Progenitor cell of endocrine pancreas (in vitro differentiated cells): ENCODE measurements at places on chromosomes 6 and 20. TPM values are rescaled to one million over a fixed set of nuclear protein-coding genes. Genes with fewer than 3 reads are reported as not detected.

Gene FERMT1
- total RNA-seq = 8.1 and 8.4 TPM in 2 replicates

DNA sequence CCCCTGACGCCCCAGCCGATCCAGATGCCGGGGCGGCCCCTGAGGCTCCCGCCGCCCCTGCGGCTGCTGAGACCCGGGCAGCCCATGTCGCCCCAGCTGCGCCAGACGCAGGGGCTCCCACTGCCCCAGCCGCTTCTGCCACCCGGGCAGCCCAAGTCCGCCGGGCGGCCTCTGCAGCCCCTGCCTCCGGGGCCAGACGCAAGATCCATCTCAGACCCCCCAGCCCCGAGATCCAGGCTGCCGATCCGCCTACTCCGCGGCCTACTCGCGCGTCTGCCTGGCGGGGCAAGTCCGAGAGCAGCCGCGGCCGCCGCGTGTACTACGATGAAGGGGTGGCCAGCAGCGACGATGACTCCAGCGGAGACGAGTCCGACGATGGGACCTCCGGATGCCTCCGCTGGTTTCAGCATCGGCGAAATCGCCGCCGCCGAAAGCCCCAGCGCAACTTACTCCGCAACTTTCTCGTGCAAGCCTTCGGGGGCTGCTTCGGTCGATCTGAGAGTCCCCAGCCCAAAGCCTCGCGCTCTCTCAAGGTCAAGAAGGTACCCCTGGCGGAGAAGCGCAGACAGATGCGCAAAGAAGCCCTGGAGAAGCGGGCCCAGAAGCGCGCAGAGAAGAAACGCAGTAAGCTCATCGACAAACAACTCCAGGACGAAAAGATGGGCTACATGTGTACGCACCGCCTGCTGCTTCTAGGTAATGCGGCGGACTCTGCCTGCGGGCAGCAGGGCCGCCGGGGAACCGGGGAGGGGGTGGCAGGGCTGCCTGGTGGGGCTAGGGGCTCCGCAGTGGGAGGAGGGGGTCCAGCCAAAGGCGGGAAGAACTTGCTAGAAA, 2.3 kb downstream of the GNAS start:
- H3K27ac ChIP-seq = no peak overlapping the region
- peaks cover 17% of the 10 kb centered on the region for H3K4me1 ChIP-seq
- peak overlapping the region; percentile 49 for H3K4me3 ChIP-seq
- peaks cover 69% of the 10 kb centered on the region for H3K27me3 ChIP-seq
- H3K36me3 ChIP-seq = peaks cover 1% of the 10 kb centered on the region
- DNase-seq = no peak

DNA sequence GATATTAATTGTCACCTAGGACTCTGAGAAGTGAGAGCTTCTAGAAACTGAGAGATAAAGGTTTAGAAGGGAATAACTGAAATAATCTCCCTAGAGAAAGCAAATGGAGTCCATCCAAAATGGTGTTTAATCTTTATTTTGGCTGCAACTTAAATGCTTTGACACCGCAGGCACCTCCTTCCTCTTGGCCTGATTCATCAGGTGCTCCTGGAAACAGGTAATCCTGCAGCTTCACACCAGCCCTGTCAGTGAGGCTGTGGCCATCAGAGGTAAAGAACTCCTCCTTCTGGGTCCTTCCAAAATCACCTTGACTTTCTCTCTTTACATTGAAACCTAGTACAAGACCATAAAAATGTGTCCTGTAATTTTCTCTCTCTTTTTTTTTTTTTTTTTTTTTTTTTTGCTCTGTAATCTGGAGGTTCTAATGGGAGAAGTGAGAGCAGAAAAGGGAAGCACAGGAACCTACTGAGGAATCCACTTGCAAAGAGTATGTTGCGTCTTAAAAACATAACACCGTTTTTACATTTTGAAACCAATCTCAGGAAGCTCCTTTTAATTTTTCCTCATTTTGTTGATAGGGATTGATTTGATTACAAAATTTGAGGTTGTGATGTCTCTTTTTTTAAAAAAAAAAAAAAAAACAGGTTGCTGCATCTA, 124.2 kb downstream of the LRRC1 start:
- peaks cover 5% of the 10 kb centered on the region for H3K4me1 ChIP-seq
- no peaks in the 10 kb centered on the region for H3K27me3 ChIP-seq
- H3K4me3 ChIP-seq = no peak overlapping the region
- H3K27ac ChIP-seq = no peak overlapping the region
- no peak for DNase-seq
- peaks cover 13% of the 10 kb centered on the region for H3K36me3 ChIP-seq

- no peak overlapping the region for H3K4me3 ChIP-seq
- peaks cover 1% of the 10 kb centered on the region for H3K36me3 ChIP-seq
- no peaks in the 10 kb centered on the region for H3K27me3 ChIP-seq
- no peak for DNase-seq
These were observed 74.7 kb upstream of the NOX3 start for GRCh38 chr6:155530219-155530834.
